ENCODE measurements at places on chromosomes 12 and 14.

GRCh38 chr14:69317102-69317755 lies 57.3 kb downstream of the GALNT16 start:
- DNase-seq = no peak

GRCh38 chr14:71115821-71116567 lies 208.7 kb downstream of the PCNX1 start:
- no peak for DNase-seq

- DNase-seq = peak; percentile 44
Measured at GRCh38 chr14:53108292-53109104, 44.6 kb downstream of the DDHD1 start.

DNA sequence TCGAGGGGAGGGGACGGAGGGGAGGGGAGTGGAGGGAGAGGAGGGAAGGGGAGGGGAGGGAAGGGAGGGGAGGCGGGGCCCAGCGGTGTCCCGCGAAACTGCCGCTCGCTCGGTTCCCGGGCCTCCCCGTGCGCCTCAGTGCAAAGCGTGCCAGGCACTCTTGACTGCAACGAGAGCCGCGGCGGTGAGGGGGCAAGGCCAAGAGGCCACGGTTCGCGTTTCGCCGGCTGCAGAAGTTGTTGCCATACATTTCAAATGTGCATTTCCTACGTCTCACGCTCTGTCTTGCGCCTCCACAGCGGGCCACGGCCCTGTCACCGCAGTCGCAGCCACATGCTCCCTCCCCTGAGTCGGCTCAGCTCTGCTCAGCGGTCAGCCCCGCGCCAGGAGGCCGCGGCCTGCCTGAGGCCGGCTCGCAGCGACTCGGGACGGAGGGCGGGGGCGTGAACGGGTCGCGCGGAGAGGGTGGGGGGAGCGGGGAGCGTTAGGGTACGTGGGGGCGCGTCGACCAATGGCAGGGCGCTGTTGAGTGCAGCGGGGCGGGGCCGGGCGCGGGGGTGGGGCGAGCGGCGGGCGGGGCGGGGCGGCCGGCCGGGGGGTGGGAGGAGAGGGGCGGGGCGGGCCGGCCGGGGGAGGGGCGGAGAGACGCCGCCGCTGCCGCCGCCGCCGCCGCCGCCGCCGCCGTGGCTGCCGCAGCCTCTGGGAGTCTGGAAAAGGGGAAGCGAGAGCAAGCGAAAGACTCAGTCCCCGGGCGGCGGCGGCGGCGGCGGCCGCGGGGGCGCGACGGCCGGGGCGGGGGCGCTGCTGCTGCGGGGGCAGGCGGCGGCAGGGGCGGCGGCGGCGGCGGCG lies at the start of gene PPP2R5C:
Gene PPP2R5C (plus strand): TSS at position 678 of the 849 bp plus-strand sequence. CDS start 185 bp downstream, outside the sequence.
- peak; percentile 82 for DNase-seq

DNA sequence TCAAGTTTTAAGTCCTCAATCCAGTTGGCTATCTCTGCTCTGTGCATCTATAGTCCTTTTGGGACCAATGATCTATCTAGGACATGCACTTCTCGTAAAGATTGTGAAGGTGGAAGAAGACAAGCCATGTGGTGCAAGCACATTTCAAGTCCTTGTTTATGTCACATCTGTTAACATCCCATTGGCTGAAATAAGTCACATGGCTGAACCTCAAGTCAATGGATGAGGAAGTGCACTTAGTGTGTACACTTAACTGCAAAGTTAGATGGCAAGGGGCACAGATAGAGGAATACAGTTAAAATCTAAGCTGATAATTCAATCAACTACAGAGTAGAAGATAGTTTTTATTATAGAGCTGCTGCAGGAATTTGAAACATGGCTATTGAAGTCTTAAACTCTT lies 362.8 kb upstream of the TBX3 start:
- DNase-seq = no peak

DNA sequence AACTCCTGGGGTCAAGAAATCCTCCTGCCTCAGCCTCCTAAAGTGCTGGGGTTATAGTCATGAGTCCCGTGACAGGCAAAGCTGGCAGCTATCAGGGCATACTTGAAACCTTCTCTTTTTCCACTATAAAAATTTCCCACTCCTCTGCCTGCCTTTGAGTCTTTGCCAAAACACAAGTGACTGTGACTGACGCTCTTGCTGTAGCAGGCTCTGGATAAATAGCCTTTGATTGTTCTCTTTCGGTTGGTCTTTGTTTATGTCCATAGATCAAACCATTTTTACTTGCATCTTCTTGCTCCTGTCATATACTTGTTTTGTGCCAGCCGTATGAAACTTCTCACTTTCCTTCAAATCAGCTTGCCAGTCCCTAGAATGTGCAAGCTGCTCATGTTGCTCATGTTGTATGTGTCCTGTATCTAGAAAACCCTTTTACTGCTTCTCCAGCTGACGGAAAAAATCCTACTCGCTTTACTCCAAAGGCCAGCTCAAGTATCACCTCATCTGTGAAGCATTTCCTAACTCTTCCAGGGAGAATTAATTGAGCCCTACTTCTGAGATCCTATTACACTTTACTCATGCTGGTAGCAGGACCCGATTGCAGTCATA lies 73.1 kb downstream of the RESF1 start:
- DNase-seq = peak; percentile 32

DNA sequence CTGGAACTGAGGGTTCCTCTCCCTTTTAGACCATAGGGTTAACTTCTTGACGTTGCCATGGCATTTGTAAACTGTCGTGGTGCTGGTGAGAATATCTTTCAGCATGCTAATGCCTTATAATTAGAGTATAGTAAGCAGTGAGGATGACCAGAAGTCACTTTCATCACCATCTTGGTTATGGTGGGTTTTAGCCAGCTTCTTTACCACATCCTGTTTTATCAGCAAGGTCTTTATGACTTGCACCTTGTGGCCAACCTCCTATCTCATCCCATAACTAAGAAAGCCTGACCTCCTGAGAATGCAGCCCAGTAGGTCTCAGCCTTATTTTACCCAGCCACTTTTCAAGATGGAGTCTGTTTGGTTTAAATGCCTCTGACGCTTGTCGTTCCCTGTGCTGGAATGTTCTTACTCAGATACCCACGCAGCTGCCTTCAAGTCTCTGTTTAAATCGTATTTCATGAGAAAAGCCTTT lies 44.2 kb downstream of the BBS10 start:
- DNase-seq = no peak

GRCh38 chr12:46574847-46575246 lies 202.3 kb upstream of the SLC38A2 start:
- DNase-seq = no peak

- no peak for DNase-seq
Measured at GRCh38 chr14:68894802-68895703, 84.0 kb downstream of the ACTN1 start.

DNA sequence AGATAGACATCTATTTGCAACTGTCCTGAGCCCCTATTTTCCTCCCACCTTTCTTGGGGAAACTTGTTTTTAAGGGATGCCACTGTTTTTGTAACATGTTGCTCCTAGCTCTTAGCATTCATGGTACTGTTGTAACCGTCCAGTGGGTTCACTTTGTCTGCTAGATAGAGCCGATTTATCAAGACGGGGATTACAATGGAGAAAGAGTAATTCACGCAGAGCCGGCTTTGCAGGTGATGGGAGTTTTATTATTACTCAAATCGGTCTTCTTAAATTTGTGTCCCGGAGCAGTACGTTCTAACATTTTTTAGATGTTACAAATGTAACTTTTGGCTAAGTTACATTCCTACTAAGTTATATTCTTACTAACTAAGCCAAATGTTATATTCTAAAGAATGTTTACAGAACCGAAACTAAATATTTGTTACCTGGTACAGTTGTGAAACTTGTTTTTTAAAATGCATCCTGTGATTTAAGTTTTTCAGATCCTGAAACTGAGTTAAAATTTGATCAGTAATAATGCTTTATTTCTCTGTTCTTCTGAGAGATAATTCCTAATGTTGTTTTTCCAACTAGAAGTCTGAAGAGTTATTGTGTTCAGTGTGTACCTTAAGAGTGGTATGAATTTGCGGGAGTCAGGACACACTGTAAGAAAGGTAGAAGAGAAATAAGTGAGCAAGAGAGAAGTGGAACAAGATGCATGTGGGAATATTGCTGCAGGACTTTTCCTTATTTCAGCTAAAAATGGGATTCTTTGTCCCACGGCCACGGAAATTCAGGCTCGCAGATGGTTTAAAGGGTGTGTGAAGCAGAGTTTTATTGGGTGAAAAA lies 20.6 kb upstream of the CLEC2D start:
- peak; percentile 24 for DNase-seq

DNA sequence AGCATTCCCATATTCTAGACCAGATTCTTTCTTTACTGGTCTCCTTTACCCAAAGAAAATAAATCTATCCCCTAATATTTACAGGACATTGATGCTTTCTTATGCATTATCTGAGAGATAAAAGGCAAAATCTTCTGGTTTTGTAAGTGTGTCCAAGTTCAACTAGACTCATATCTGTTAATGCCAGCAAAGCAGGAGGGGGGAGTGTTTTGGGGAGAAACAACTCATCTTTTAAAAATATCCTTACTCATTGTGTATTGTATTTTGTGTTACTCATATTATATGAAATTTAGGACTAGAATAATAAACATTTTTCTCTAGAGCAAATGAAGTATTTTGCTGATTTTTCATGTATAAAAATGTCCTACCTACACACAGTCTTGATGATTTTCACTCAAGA lies 54.8 kb downstream of the SAMD4A start:
- no peak for DNase-seq

GRCh38 chr12:131457331-131458047 lies 253.4 kb upstream of the SFSWAP start:
- no peak for DNase-seq

- DNase-seq = no peak
Measured at GRCh38 chr12:11777451-11777850, 128.0 kb downstream of the ETV6 start.

- no peak for DNase-seq
Measured at GRCh38 chr12:87804386-87804785, 224.8 kb downstream of the C12orf50 start.

- DNase-seq = no peak
Measured at GRCh38 chr14:72519543-72519942, 374.4 kb downstream of the DPF3 start.

- no peak for DNase-seq
Measured at GRCh38 chr12:110345176-110345661, 58.3 kb downstream of the ANAPC7 start.

DNA sequence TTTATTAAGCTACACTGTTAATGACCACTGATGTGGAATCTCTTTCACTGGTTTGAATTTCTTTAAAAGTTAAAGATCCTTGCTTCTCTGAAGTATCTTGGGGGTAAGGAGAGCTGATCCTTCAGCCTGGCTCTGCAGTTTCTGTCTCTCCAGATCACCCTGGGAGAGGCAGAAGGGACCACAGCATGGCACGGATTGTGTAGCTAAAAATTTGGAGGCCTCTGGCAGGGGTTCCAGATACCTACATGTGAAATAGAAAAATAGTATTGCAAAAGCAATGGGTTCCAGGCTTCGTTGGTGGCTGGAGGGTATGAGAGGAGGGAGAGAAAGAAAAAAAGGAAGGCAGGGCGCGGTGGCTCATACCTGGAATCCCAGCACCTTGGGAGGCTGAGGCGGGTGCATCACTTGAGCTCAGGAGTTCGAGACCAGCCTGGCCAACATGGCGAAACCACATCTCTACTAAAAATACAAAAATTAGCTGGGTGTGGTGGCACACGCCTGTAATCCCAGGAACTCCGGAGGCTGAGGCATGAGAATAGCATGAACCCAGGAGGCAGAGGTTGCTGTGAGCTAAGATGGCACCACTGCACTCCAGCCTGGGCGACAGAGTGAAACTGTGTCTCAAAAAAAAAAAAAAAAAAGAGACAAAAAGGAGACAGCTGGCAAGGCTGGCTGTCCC lies 3.4 kb downstream of the CHST11 start:
- DNase-seq = no peak

GRCh38 chr12:91483471-91483985 lies 300.9 kb upstream of the DCN start:
- DNase-seq = no peak

GRCh38 chr12:104600036-104600712 lies 143.4 kb downstream of the CHST11 start:
- DNase-seq = peak; percentile 18

GRCh38 chr12:29794862-29795261 lies 11.1 kb upstream of the TMTC1 start:
- DNase-seq = no peak

- DNase-seq = no peak
Measured at GRCh38 chr14:74105381-74105780, 20.6 kb downstream of the LIN52 start.

- DNase-seq = no peak
Measured at GRCh38 chr14:45038256-45038655, 45.7 kb upstream of the PRPF39 start.

DNA sequence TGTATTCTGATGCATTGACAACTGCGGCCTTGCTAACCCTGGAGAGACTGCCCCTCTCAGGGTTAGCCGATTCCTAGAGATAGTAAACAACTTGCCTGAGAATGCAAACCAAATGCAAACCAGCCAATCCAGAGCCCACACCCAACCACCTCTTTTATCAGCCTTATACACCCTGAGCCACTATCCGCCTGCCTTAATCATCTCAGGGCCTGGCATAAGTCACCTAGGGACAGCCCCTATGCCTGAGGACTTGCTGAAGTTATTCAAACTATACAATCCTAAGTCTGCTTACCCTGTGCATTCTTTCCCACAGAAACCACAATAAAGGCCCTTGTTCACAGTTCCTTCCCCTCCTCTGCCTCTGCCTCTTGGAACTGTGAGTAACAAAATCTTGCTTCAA lies 177.2 kb downstream of the KCNA5 start:
- peak; percentile 77 for DNase-seq

DNA sequence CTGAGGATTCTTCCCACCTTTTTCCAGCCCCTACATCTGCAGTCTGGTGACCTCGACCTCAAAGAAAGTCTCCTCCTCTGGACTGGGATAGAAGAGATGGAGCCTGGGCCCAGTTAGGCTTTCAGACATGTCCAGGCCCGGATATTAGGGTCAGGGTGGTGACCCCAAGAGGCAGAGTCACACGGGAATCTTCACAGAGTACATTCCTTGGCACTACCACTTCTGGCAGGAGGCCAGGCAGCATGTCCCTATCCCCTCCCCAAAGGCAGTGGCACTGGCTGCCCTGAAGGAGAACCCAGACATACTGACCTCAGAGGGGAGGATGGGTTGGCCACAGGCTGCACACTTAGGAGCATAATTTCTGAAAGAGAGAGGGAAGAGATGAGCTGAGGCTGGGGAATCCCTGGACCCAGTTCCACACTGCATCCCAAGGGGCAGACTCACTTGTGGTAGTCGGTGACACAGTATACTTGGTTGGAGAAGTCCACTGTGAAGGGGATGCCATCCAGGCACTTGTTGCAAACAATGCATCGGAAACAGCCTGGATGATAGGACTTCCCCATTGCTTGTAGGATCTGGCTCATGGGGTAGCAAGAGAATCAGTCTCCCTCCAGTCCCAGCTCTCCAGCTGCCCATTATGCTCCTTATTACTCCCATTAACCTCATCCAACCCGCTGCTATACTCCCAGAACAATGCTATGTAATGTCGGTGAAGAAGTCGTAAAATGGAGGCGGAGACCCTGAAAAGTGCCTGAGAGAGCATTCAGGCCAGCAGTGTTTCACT lies 7.6 kb downstream of the AJUBA start:
- DNase-seq = no peak

GRCh38 chr12:99005601-99006000 lies 360.5 kb downstream of the APAF1 start:
- DNase-seq = no peak
